ENCODE measurements at places on chromosomes 3 and 15.

- no peak for DNase-seq
Observed at GRCh38 chr3:3801494-3801841, 2.2 kb downstream of the LRRN1 start.

- DNase-seq = no peak
Observed at GRCh38 chr15:33218071-33218491, 23.6 kb upstream of the FMN1 start.

DNA sequence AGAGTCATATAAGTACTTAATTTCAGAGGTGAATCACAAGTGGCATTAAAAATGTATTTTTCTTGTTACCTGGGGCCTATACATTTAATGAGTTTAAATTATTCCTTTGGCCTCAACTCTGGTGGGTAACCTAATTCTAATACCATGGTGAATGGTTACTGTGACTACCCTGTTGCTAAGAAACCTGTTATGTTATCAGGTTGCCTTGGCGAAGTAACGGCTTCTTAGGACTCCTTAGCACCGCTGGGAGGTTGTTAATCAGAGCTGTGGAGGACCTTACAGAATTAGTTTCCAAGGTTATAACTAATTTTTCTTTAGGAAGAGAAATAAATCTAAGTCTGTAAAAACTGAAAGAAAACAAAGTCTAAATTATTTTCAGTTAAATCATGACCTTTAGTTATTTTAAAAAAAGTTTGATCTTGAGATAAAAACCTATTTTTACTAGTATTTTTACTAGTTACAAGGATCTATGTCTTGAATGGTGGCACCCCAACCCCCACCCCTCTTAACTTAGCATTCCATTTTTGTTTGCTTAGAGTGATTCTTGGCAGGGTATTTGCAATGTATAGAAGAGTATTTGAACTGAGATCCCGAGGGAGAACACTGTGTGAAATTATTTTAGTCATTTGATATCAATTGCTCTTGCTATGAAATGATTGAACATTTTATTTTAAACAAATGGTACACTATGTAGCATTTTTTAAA is 155.5 kb downstream of the FNDC3B start:
- peak; percentile 71 for DNase-seq

GRCh38 chr15:100339999-100340398 is 1.8 kb downstream of the ADAMTS17 start:
- no peak for DNase-seq

GRCh38 chr3:38614091-38614490 is 35.4 kb downstream of the SCN5A start:
- no peak for DNase-seq

DNA sequence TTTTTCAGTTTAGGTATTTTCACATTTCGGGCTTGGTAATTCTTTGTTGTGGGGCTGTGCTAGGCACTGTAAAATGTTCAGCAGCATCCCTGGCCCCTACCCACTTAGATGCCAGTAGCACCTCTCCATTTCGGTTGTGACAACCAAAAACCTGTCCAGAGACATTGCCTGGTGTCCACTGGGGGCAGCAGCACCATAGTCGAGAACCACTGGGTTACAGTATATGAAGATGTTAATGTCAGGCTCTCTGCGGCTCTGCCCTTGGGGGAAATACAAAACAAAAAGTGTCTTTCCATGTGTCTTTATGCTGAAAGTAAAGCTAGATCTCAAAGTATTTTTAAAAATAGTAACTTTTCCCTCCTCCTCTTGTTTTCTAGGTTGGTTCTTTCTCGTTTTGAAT is 177.2 kb downstream of the ITPR1 start:
- no peak for DNase-seq

GRCh38 chr3:154884952-154885351 is 195.2 kb upstream of the MME start:
- no peak for DNase-seq

DNA sequence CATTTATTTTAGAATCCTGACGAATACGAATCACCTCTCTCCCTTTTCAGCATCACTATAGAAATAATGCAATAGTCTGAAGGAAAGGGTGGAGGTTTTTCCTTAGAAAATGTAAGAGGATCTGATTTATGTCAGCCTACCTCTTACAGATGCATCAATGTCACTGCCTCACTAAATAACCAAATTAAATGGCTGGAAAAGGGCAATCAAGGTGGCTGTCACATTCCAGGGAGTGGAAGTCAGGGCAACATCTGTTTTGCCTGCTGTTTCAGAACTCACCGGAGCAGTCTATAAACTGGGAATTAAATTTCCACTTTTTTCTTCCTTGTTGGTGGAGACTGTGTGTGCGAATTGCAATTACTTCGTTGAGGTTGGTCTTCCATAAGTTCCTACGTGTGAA is 299.3 kb upstream of the PDZRN3 start:
- no peak for DNase-seq

DNA sequence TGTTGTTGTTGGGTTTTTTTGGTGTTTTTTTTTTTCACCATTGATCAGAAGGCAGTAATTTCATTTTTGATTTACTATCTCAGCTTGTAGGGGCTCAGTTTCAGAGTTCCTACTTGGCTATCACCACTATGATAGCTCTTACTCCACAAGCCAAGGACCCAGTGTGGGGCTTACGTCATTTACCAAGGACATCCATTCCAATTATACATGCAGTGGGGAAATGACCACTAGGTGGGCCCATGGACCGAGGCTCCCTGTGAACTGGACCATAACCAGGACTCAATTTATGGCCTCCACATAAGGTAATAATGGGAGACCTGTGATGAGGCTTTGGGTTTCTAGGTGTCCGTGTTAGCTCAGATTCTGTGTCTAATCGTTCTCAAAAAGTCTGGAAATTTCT is 67.5 kb upstream of the CACNA1D start:
- DNase-seq = no peak

DNA sequence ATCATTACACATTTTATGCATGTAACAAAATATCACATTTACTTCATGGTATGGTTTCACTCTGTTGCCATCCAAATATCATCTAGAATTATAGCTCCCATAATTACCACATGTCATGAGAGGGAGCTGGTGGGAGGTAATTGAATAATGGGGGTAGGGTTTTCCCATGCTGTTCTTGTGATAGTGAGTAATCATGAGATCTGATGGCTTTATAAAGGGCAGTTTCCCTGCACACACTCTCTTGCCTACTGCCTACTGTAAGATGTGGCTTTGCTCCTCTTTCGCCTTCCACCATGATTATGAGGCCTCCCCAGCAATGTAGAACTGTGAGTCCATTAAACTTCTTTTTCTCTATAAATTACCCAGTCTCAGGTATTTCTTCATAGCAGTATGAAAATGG is 123.4 kb downstream of the SATB1 start:
- no peak for DNase-seq

GRCh38 chr15:69909719-69910444 is 187.8 kb downstream of the TLE3 start:
- DNase-seq = no peak

GRCh38 chr15:35134299-35134698 is 49.2 kb upstream of the NANOGP8 start:
- no peak for DNase-seq

- no peak for DNase-seq
Observed at GRCh38 chr15:96703794-96704550, 373.5 kb downstream of the NR2F2 start.

DNA sequence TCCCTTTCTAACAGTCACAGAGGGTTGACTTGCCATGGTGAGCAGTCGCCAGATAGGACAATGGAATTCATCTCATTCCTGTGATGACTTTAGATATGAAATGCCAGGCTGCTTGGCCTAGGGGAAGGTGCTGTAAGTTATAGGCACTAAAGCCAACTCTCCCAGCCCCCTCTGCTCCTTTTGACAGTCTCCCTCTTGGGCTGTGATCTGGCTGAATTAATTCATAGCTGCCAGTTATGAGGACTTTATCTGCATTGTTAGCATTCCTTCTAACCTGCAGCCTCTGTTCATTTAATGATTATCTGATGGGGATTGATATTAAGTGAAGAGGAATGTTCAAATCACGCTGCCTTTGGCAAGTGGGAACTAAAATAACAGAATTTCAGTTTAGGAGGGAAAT is 427.1 kb upstream of the RASGRP1 start:
- no peak for DNase-seq

GRCh38 chr3:57978316-57978715 is 29.9 kb upstream of the FLNB start:
- DNase-seq = no peak

GRCh38 chr15:92608866-92609700 is 46.5 kb downstream of the FAM174B start:
- no peak for DNase-seq

DNA sequence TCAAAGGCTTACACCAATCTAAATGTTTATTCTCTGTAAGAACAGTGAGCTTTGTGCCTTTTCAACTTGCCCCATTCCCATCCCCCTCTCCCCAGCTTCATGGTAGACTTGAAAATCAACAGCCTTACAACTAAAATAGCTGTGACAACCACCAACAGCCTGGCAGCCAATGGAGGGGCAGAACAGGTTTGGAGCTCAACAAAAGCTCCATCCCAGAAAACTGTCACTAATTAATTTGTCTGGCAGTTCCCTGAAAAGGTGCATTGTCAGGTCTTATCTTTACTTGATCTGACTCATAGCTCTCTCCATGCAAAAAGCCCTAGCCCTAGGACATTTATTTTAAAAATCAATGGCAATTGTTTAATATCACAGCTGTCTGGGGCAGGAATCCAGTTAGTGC is 22.6 kb downstream of the MTHFS start:
- DNase-seq = no peak

DNA sequence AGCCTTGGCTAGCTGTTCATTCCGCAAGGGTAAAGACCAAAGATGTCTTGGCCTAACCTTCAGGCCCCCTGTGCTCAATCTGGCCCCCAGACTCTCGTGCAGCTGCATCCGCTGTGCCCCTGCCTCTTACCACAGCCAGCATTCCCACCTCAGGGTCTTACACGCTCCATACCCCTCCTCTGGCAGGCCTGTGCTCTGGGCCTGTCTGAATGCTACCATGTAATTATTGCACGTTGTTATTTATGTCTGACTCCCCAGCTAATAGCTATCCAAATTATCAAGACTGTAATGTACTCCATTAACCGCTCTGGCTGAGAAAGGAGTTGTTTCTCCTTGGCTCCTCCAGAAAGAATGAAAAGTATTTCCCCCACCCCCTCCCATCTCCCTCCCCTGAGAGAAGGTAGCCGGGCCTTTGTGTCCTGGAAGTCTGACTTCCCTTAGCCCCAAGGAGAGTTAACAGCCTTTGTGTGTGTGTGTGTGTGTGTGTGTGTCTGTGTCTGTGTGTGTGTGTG is 54.5 kb upstream of the UBE2E1 start:
- DNase-seq = no peak

GRCh38 chr15:65832549-65833364 is 36.5 kb upstream of the RAB11A start:
- peak; percentile 100 for DNase-seq

- no peak for DNase-seq
Observed at GRCh38 chr15:31440754-31441311, 114.2 kb downstream of the KLF13 start.

DNA sequence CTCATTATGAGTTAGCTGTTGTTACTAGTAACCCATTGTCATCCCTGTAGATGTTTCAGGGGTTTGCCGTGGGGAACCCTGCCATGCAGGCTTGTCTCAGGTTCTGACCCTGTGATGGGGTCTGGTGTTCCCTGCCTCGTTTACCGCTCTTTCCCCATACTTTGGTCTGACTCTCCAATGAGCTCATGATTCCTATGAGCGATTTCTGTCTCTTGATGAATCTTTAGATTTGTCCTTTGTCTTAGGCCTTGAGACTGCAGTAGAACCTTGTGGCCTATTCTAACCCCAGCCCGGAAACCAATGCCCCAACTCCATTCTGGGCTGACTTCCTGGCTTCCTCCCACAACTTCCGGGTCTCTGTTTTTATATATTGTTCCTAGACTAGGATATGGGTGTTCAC is 11.3 kb upstream of the IQGAP1 start:
- DNase-seq = no peak

DNA sequence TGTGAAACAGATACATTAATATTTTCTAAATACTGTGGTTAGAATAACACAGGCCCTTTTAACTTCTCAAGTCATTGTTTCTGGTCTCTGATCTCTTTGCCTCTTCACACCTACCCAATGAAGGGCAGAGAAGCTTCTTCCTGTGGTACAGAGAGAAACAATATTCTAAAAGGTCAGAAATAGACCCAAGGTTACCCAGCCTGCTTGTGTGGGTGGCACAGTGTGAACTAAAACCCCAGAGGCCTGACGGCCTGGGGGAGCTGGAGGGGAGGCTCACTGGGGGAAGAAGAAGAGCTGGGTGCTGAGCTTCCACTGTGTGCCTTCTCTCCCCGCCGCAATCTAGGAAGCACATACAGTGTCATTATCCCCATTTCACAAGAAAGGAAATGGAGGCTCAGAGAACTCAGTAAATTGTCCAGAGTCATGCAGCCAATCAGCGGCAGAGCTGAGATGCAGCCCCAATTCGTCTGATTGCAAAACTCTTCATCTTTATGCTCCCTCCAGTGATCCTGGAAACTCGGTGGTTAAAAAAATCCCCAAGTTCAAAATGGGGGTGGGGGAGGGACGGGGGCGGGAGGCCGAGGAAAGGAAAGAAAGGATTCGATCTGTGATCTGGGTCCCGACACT is 64.1 kb upstream of the HEG1 start:
- DNase-seq = no peak

GRCh38 chr3:31064021-31064420 is 169.6 kb upstream of the GADL1 start:
- DNase-seq = no peak

DNA sequence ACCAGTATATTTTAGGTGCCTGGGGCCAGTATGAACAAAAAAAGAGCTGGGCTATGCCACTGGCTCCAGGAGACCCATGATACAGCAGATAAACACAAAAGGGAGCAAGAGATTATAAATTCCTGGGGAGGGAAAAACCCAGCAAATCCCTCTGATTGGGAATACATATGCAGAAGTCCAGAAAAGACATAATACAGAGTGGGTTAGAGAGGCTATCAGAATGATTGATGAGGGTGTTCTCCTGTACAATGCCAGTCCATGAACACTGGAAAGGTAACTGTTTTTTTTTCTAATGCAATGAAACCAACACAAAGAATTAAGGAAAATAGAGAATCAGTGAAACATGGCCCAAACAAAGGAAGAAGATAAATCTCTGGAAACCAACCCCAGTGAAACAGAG is 5.4 kb upstream of the VPS39 start:
- DNase-seq = no peak

- DNase-seq = no peak
Observed at GRCh38 chr3:27090275-27091041, 278.7 kb downstream of the NEK10 start.

DNA sequence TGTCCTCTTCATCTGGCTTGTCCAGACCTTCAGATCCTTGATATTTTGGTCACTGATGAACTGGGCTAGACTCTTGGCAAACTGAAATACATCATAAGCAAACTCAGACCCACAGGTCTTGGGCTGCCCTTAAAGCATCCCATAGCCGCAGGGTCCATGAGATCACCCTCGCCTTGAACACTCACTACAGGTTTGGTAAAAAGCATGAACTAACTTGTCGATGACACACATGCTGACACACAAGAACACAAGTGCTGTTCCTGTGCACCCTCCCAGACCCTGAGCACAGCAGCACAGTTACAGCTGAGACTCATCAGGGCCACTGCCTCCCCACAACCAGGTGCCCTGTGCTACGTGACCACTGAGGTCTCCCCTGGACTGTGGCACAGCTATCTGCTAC is 21.0 kb downstream of the PFKFB4 start:
- DNase-seq = no peak

All from NCI-H1436 (cell line).